ENCODE measurements at places on chromosomes 4 and X.

GRCh38 chr4:92299152-92299551, 4.6 kb upstream of the GRID2 start:
- DNase-seq, result no peak

DNA sequence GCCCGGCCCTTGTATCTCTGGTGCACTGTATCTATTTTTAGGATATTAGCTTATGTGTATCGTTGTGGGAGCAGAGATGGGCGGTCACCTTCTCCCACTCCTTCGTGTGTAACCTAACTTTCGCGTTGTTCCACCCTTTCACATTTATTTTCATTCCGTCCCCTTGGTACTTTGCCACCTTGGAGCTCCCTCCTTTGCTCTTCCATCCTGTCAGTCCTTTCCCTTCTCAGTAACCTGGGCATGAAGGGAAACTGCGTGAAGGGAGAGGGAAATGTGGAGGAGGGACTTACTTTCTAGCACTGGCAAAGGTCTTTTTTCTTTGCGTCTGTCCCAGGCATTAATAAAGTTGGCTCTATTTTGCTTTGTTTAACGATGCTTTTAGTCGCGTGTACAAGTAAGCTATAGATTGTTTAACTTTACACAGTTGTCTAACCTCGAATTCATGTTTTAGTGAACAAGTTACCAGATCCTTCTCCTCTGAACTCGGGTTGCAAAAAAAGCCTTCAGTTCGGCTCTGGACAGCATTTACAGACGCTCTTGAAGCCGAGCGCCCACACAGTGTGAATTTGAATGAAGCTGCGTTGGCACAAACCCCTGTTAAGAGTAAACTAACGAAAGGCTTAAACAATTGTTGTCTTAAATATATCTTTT, 3.9 kb downstream of the PCDH10 start:
- DNase-seq, result no peak

GRCh38 chr4:79235095-79235494, 90.8 kb downstream of the NAA11 start:
- DNase-seq, result no peak

GRCh38 chr4:44738615-44739014, 12.3 kb upstream of the GNPDA2 start:
- DNase-seq, result no peak

- DNase-seq, result no peak
Observed at GRCh38 chr4:22522706-22523501, 7.0 kb upstream of the ADGRA3 start.

DNA sequence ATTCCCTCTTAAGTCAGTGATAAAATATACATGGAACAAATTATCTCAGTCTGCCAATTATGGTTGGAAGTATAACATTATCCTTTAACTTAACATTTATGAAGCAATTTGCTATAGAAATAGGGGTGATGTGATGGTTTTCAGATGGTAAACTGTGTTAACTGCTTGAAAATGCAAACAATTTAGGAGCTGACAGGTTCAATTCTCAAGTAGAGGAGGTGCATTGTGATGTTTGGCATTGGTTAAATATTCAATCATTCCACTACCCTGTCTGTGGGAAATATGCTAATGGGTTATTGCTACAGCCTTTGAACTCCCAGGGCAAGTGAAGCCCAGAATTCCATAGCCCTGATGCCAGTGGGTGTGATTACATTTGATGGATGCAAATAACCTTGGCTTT, 243.4 kb upstream of the GK2 start:
- no peak for DNase-seq

DNA sequence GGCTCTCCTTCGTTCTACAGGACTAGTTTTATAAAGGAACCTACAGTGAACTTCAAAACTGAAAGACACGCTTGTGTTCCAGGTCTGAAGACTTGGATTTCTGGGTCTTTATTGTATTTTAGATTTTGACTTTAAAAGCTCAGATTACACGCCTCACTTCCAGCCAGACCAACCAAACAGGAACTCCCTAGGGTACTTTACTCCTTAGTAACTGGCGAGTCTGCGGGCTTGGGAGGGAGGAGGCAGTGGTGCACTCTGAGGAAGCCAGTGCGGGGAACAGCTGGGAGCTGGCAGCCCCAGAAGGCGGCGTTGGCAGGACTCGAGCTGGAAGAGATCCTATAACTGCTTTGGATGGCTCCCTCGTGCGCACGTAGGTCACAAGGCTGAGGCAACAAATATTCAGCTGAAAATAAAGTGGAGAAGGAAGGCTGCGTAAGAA, 391 bp upstream of the PHKA1 start:
- DNase-seq, result peak; percentile 14

- DNase-seq, result no peak
Observed at GRCh38 chr4:6896035-6896434, 13.6 kb upstream of the TBC1D14 start.
